ENCODE measurements at places on chromosomes 16 and 17.

GRCh38 chr16:53545433-53545832, 42.4 kb upstream of the AKTIP start:
- DNase-seq: no peak

DNA sequence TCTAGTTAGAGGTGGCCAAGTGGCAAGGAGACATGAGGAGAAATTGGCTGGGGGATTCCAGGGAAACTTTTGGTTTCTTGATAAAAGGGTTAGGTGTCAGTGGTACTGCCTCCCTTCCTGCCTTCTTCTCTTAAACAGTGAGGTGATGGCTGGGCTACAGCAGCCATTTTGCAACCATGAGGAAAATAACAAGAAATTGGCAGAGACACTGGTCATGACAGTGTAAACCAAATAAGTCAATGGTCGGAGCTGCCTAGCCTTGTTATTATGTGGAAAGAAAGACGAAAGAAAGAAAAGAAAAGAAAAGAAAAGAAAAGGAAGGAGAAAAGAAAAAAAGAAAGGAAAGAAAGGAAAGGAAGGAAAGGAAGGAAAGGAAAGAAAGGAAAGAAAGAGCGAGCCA, 63.9 kb downstream of the CPPED1 start:
- no peak for DNase-seq

- no peak for DNase-seq
Measured at GRCh38 chr17:72477491-72477890, 356.7 kb downstream of the SOX9 start.

DNA sequence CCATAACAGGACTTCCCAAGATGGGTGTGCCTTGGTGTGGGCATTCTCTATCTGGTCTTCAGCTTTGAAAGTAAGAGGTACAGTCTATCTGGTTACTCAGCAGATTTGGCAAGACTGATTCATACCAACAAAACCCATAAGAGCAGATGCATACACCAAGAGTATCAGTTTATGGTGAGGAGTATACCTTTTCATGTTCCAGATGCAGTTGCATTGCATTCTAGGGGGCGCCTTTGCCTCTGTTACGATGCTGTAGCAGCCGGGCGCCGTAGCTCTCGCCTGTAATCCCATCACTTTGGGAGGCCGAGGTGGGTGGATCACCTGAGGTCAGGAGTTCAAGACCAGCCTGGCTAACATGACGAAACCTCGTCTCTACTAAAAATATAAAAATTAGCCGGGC, 31.1 kb upstream of the CARMIL2 start:
- no peak for DNase-seq

DNA sequence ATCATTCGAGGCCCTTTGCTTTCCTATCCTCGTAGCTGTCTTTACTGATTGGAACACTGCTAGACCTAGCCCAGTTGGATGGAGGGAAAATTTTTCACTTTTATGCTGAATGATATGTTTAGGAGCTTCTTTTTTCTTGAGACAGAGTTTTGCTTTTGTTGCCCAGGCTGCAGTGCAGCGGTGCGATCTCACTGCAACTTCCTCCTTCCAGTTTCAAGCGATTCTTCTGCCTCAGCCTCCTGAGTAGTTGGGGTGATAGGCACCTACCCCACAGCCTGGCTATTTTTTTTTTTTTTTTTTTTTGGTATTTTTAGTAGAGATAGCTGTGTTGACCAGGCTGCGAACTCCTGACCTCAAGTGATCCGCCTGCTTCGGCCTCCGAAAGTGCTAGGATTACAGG, 17.3 kb upstream of the PSMC5 start:
- no peak for DNase-seq

DNA sequence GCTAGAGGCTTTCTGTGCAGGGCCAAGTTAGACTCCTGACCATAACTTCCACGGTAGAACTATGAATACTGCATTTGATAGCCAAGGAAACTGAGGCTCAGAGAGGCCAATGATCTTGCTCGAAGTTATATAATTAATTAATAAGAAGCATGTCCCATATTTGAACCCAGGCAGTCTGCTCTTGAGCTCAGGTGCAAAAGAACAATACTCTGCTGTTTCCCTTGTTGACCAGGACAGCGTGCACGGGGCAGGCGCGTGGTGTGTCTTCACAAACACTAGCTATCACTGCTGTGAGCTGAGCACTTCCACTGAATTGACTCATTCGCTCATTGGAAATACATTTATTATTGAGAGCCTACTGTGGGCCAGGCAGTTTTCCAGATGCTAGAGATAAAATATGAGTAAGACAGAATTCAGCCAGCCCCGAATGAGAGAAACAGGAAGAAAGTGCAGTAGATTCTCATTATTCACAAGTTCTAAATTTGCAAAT, 1.6 kb downstream of the CHD9 start:
- no peak for DNase-seq

GRCh38 chr17:48754500-48755261, 26.1 kb upstream of the HOXB13 start:
- DNase-seq: no peak

DNA sequence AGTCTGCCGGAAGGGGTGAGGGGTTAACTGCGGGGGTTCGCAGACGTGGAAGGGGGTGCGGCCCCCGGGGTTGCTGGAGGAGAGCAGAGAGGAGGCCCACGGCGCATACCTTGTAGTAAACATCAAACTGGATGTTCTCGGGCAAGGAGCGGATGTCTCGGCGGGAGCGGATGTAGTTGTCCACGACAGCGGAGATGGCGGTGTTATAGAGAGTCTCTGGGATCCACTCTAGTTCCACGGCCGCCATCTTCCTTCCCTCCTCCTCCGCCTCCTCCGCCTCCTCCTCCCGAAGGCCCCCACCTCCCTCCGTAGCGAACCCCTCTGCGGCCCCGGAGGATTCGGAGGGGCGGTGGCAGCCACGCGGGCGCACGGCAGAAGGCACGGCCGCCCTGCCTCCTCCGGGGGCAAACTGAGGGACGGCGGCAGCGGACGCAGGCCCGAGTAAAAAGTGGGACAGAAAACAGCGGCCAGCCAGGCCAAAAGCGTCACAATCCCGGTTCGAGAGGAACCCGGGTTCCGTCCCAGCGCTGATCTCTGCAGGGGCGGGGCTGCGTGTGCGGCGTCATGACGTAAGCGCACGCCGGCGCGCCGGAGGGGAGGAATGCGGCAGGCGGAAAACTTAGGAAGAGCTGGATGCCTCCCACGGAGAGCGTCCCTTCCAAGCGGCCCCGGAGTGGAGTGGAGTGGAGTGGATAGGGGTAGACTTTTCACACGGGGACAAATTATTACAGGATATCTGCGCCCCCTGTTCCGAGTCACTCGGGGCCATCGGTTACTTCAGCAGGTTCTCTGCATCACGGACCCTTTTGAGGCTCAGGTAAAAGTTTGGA, at the start of gene APPBP2:
Gene APPBP2, minus strand, starts transcription at position 558 of the 830 bp plus-strand sequence. Its CDS starts 311 bp downstream, at position 247.
- peak; percentile 62 for DNase-seq

DNA sequence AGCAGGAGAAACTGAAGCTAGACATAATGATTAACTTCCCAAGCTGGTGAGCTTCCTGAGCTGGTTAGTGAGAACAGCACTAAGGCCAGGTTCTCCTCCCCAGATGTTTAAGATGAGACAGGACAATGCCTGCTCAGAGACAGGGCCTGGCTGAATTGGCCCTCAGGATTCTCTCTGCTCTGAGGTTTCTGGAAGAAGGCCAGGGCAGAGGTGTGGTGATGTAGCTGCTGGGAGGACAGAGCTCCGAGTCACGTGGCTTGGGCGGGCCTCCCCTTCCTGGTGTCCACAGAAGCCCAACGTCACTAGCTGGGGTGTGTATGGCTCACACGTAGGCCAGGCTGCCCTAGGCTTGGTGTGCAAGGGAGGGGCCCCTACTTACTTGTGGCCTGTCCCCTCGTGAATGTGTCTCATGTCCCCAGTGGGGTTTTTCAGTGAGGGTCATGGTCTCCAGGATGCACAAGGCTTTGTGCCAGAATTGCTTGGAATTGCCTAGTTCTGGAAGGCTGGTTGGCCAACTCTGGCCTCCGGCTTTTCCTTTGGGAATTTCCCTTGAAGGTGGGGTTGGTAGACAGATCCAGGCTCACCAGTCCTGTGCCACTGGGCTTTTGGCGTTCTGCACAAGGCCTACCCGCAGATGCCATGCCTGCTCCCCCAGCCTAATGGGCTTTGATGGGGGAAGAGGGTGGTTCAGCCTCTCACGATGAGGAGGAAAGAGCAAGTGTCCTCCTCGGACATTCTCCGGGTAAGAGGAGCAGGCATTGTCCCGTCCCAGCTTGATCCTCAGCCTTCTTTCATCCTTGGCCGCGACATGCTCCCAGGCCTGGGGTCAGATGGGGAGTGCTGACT, 3.4 kb downstream of the NOD2 start:
- DNase-seq: peak; percentile 76

- DNase-seq: no peak
Measured at GRCh38 chr16:83942815-83943515, 10.1 kb upstream of the OSGIN1 start.

DNA sequence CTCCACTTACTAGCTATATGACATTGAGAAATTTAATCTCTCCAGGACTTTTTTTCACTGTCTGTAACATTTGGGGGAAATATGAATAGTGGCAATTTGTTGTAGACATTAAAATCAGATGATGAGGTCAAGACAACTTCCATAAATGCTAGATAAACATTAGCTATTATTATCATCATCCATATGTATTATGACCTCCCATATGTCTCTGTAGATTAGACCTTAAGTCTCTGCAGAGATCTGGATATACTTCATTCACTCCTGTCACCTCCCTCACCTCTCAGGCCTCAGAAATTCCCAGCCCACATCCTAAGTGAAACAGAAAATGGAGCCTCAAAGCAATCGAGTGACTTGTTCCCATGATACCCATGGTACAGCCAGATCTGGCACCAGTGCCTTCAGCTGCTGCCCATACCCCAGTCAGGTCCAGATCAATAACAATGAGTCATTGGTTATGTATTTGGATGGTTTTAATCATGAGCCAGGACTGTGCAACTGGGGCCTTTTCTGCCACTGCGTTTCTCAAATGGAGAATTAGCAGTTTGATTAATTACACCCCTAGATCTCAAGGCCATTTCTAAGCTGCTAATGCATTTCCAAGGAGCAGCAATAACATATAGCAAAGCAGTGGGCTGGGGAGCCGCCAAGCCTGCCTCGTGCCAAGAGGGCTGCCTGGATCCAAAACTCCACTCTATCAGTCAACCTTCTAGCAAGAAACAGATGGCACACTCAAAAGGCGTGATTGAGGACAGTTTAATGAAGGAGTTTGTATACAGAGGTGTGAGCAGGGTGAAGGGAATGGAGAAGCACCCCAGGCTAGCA, 2.6 kb upstream of the FDXR start:
- no peak for DNase-seq

DNA sequence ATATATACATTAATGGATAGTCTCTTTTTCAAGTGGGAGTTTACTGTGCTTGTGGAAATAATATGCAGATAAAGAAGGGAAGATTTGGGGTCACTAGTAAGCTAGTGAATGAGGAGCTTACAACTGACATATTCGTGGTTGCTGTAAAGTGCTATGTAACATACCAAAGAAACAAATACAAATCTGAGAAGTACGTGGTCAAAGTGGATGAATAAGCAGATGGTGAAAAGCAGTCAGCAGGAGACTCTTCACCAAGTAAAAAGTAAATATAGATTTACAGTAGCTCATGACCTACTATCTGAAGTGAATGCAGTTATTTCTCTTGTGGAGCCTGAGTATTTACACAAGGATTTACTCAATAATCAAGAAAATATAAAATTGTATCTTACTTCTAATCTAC, 136.6 kb upstream of the ELAC2 start:
- DNase-seq: no peak

GRCh38 chr16:15141586-15141985, 47.5 kb upstream of the RRN3 start:
- no peak for DNase-seq

DNA sequence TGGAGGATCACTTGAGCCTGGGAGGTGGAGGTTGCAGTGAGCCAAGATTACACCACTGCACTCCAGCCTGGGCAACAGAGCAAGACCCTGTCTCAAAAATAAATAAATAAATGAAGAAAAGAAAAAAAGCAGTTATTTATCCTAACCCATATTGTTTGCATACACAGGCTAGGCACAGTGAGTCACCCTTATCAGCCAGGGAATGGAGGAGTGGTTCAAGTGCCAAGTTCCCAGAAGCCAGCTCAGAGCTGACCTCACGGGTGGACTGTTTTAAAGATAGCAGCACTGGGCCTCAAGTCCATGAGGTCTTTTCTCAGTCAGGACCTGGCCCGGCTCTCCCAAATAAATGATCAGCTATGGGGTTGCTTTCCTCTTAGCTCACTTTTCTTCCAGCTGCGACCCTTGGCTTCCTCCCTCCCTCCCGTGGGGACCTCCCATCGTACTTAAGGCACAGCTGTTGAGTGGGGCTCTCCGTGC, 22.6 kb upstream of the MGAT5B start:
- DNase-seq: no peak

DNA sequence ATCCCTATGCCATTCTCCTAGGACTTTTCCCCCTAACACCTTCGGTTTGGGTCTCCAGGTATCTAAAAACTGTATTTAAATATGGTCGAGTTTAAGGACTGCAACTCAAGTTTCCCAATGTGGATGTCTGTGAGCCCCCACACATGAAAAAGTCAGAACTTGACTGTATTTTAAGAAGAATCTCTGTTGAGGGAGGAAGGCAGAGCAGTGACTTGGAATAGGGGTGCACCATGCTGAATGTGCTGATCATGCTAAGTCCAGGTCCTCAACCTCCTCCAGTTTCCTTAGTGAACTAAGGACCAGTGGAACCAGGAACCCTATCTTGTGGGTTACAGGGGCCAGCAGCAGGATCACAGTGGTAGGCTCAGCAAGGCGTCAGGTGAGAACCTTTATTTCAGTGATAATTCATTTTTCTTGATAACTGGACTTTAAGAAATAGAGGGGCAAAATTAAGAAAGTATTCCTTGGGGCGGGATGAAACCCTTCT, 19.5 kb downstream of the GRB7 start:
- DNase-seq: no peak

- DNase-seq: no peak
Measured at GRCh38 chr16:53775821-53776431, 72.0 kb downstream of the FTO start.

GRCh38 chr17:34639706-34640425, 60.5 kb downstream of the TMEM132E start:
- no peak for DNase-seq

DNA sequence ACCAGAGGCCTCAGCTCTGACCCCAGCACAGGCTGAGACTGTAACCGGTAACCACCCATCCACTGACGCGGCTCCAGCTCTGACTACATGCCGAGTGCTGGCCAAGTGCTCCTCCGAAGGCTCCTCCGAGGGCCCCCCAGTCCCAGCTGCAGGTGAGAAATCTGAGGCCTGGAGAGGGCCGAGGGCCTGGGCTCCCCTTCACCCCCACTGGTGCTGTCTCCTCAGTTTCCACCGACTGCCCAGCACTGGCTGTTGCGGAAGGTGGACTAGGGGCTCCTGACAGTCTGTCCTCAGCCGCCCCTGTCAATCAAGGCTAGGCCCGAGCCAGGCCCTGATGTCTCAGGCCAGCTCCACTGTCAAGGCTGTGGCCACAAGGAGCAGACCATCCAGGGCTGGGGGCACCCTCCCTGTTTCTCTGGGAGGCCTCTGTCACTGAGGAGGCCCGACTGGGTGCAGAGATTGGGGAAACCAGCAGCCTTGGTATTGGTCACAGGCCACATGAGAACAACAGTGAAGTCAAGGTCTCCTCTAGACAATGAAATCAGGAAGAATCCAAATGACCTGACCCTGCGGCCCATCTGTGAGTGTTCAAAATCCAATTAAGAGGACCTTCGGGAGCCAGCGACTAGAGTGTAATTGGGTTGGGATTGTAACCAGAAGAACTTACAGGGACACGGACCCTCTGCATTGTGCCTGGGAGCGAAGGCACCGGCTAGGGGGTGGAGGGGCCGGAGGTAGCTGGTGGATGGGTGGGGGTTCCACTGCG, 5.1 kb downstream of the TMEM235 start:
- DNase-seq: no peak

- DNase-seq: peak; percentile 46
Measured at GRCh38 chr17:57408071-57408811, 151.9 kb downstream of the MSI2 start.

Measured in GM19239 (cell line).